Erythroblast (primary cell): ENCODE measurements at places on chromosomes 7 and 10.

GRCh38 chr10:96044736-96045135, 1.4 kb downstream of the CCNJ start:
- DNase-seq: peak; percentile 78

- DNase-seq: peak; percentile 35
These were observed 55.0 kb upstream of the VWDE start for GRCh38 chr7:12458520-12459131.

GRCh38 chr10:106341356-106341755, 823.1 kb downstream of the SORCS1 start:
- no peak for DNase-seq

DNA sequence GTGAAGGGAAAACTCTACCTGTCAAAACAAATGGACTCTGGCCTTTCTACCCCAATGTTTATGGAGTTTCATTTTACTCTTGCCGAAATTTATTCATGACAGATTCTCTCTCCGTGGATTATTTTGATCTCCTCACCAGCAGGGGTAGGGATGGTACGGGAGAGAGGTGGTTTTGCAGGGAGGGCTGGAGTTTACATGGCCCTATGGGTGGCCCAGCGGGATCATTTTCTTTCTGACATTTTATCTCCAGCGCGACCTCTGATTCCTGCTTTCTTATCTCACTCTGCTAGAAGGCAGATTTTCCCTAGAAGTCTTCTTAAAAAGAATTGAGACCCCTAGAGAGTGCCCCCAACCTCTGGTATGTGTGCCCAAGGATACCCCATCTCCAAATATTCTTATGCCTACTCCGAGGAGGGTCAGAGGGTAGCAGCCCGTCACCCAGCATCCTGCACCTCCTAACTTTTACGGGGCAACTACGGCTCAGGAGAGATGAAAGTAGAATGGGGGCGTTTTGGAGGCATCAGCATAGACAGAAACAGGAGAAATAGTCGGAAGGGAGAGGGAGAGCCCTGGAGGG, 10.1 kb upstream of the GATA3 start:
- no peak for DNase-seq

GRCh38 chr10:119500821-119501220, 41.7 kb downstream of the RGS10 start:
- DNase-seq: no peak
